ENCODE measurements at places on chromosomes 7 and 10. TPM values are rescaled to one million over a fixed set of nuclear protein-coding genes. Genes with fewer than 3 reads are reported as not detected.

Gene PAX4
- not detected for total RNA-seq

DNA sequence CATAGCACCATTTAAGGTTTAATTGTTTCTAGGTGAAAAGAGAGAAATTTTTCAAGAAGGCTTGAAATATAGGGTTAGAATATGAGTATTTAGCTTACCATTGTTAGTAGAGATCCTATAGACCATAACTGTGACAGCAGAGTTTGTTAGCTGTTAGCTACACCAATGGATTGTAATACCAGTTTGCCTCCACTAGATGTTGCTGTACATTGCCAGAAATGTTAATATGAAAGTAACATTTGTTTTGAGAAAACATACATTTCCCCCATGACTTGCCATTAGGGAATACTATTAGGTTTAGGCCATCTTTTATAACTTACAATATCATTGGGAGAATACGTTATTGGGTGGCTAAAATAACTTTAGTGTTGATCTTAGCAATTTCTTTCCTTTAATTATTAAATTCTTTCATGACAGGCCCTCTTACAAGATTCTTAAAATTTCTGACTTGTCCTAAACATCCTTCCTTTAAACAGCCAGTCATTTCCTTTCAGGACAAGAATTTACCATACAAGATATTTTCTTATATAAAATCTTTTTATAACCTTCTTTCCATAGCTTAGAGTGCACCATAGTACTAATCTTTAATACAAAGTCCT, 39.5 kb downstream of the ZNF117 start:
- peaks cover 3% of the 10 kb centered on the region for H3K4me1 ChIP-seq
- peaks cover 49% of the 10 kb centered on the region for H3K27me3 ChIP-seq
- H3K4me3 ChIP-seq: no peak overlapping the region
- H3K36me3 ChIP-seq: no peaks in the 10 kb centered on the region
- DNase-seq: no peak

- peak; percentile 55 for DNase-seq
- H3K4me1 ChIP-seq: peaks cover 3% of the 10 kb centered on the region
- peak overlapping the region; percentile 51 for H3K4me3 ChIP-seq
- peaks cover 7% of the 10 kb centered on the region for H3K36me3 ChIP-seq
Observed at GRCh38 chr10:103592186-103593021, 98.9 kb downstream of the NEURL1 start.

Gene EGR2
- 14.2 TPM for total RNA-seq

DNA sequence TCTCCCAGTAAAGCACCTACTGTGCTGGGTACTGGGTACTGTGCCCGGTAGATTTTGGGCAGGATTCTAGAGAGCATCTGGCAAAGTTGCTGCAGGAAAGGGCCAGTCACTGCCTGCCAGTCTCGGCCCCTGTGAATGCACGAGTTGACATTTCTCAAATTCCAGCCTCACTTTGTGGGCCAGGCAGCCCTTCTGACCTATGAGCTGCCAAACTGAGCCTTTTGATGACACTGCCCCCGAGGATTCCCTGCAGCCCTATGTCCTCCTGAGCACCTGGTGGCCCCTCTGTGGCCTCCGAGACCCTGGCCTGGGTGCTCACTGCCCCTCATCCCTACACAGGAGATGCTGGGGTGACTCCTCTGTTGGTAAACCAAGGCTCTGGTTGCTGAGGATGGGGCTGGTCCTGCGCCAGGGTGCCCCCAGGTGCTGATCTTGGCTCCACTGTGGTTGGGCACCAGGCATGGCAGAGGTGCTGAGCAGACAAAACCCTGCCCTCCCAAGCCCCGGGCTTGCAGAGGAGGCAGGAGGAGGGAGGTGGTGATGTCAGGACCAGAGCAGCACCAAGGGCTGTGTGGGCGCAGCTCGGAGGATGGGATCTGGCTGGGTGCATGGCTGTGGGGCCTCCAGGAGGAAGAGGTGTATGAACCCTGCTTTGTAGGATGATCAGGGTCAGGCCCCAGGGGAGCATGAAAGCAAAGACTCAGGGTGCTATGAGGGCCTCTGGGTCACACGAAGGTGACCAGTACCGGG, 16.2 kb downstream of the LHPP start:
- H3K4me1 ChIP-seq: peaks cover 10% of the 10 kb centered on the region
- H3K27me3 ChIP-seq: no peaks in the 10 kb centered on the region
- no peaks in the 10 kb centered on the region for H3K36me3 ChIP-seq
- no peak for DNase-seq
- H3K4me3 ChIP-seq: no peak overlapping the region

Gene SH2D4B
- total RNA-seq: 0.09 TPM

DNA sequence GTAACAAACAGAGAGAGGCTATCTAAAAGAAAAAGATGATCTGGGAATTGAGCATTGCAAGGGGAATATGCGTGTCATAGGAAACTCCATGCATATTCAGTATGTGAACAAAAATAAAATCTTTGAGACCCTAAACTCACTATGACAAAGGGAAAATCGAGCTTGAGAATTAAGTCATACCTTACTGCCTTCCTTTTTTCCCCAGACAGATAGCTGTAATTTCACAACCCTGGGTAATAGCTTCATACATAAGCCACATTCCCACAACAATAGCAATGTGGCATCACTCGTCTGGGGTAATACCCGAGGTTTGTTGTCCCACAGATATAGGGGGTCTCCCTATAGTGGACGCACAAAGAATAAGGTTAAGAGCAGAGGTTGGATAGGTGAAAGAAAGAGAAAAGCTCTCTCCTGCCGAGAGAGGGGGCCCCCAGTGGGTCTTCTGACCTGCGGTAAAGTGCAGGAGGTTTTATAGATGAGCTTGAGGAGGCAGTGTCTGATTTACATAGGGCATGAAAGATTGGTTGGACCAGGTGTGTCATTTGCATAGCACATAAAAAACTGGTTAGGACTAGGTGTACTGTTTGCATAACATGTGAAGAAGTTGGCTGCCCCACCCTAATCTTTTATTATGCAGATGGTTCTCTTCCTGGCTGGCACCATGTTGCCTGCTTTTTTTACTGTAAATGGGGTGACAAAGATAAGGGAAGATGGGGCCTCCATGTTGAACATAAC, 11.6 kb downstream of the CYP3A43 start:
- no peak for DNase-seq
- no peaks in the 10 kb centered on the region for H3K36me3 ChIP-seq
- no peak overlapping the region for H3K27ac ChIP-seq
- H3K27me3 ChIP-seq: peaks cover 33% of the 10 kb centered on the region
